ENCODE measurements at places on chromosomes 3 and 15.

DNA sequence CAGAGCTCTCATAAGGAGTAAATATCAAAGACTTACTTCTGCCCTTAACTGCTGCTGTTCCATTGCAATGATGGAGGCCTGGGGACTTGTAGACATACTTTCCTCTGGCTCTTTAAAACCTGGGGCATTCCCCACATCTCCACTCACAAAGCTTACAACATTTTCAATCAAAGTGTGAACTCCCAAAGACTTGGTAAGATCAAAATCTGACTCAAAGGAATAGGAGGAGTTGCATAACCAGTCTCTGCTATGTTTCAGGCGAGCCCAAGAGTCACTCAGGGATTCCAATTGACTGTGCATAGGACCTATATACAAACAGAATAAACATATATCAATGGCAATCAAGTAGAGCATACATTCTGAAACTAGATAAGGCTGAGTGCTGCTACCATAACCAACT lies 101.5 kb downstream of the FBXL22 start:
- no peak for DNase-seq

DNA sequence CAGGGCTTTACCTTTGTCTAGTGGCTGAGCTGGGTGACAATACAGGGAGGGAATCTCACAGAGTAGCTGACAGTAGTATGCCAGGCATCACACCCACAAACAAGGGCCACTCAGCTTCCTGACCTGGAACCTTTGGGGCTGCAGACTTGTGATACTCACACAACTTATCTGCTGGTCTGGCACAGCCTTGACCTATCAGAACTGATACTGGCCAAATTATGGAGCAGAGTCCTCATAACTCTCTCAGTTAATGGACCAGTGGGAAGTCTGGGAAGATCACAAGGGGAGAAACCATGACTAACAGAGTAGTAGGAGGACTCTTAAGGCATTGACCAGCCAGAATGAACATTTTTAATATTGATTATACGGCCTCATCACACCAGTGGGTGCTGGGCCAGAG lies 19.4 kb downstream of the MRPL46 start:
- no peak for DNase-seq

DNA sequence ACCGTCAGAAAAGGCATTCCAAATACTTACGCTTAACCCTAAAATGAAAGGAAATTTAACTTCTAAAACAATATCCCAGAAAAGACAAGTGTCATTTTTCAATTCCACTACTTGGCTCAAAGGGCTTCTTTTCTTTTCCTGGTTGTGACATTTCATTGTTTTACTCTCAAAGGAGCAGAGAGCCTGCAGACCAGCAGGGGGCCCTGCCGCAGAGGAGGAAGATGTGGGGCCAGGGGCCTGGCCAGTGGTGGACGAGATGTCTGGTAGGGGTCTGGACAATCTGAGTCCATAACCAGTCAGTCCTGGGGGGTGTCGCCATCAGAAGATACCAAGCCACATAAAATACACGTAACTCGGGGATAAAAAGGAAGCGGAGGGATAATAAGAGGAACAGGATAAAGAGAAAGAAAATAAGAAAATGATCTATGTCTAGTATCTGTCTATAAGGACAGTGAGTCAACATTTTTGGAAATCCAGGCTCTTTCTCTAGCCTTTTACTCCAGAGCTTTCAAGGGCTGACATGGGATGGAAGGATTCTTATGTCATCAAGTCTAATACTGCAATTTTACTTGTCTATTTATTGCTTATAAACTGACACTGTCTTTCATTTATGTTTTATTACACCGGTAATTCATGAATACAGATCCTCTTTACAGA lies 54.2 kb upstream of the ARHGEF3 start:
- DNase-seq, result no peak

- no peak for DNase-seq
Measured at GRCh38 chr3:183815563-183815940, 9.8 kb downstream of the MAP6D1 start.

DNA sequence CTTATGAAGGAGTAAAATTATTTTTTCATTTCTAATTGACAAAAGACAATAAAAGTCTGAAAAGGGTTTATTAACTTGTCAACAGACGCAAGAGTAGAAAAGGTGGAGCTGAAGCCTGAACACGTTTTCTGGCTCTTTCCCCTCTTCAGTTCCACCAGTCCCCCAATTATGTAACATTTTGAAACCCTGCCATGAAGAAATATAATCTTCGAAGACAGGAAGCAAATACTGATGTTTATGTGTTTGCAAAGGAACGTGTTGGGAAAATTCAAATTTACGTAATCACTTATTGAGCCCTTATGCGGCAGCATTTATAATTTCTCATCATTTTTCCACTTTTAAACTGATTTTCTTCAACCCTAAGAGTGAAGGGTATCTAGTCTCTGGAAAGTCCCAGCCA lies 767 bp downstream of the AP3S2 start:
- DNase-seq, result no peak

- peak; percentile 96 for DNase-seq
Measured at GRCh38 chr3:112640930-112641801, at the start of gene CCDC80. TSS of gene CCDC80 (minus strand) at chr3:112641143. CDS start at chr3:112639905, 1,238 bp downstream.

- DNase-seq, result peak; percentile 90
Measured at GRCh38 chr3:33299395-33300081, 22.3 kb downstream of the FBXL2 start.

- DNase-seq, result no peak
Measured at GRCh38 chr3:5221701-5222100, 34.2 kb downstream of the EDEM1 start.

DNA sequence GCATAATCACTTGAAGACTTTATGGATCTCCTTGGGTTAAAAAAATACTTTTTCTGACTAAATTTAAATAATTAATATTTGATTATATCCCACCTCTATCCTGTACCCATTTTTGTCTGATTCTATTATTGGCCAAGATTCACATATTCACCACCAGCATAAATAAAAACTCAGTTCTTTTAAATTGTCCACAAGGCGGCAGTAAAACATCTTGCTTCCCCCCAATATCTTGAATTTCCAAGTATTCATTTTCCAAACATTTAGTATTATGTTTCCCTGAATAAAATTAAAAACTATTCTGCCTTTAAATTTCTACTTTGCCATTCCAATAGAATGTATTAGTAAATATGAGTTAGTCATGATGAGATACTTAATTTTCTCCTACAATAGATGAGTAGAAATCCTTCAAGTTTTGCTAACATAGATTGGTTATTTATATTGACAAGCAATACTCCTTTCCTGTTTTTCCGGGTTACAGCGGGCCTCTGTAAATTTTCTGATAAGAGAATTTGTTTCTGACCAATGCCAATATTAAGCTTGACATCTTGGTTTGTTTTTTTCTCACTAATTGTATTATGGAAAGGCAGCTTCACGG lies 218.7 kb upstream of the MDFIC2 start:
- DNase-seq, result peak; percentile 11

DNA sequence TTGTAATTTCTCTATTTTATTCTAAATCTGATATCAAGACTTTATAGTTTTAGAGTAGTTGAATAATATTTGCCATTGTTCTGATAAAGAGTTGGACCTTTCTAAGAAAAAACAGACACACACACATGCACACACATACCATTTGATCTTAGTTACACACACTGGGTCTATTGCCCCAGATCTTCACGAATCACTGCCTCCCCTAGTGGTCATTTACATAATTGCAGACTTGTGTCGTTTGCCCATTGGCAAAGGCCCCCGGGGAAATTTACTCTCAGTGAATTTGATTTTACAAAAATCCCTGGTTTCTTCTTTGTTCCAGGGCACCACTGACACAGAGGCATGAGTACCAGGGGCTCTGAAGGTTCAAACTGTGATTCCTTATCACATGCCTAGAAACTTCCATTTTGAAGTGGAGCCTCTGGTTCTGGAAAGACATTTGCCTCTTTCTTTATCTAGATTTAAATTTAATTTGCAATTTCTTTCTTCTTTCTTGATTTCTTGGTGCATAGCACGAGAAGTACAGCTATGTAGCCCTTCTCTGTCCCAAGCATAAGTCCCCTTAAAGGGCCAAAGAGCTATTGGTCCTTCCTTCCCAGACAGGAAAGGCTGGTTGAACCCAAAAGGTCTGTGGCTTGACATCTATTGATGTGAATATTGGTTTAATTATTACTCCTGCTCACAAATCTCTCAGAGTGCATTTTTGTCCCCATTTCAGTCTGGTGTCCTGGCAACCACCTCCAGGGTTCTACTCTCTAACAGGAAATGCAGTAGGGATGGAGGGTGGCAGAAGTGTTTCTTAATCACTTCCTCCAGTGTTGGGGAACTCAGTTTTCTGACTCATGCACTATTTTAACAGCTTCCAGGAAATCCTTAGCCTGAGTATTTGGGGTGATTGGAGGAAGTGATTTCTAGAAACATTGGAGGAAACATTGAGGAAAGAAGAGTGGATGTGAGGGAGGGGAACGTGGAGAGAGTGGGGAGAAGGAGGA lies 32.4 kb upstream of the SLC6A11 start:
- DNase-seq, result no peak

- DNase-seq, result no peak
Measured at GRCh38 chr3:43244694-43245093, 41.6 kb upstream of the SNRK start.

GRCh38 chr15:93241696-93242585 lies 152.9 kb upstream of the RGMA start:
- no peak for DNase-seq

- DNase-seq, result peak; percentile 90
Measured at GRCh38 chr15:86624261-86625036, 544.8 kb downstream of the AGBL1 start.

DNA sequence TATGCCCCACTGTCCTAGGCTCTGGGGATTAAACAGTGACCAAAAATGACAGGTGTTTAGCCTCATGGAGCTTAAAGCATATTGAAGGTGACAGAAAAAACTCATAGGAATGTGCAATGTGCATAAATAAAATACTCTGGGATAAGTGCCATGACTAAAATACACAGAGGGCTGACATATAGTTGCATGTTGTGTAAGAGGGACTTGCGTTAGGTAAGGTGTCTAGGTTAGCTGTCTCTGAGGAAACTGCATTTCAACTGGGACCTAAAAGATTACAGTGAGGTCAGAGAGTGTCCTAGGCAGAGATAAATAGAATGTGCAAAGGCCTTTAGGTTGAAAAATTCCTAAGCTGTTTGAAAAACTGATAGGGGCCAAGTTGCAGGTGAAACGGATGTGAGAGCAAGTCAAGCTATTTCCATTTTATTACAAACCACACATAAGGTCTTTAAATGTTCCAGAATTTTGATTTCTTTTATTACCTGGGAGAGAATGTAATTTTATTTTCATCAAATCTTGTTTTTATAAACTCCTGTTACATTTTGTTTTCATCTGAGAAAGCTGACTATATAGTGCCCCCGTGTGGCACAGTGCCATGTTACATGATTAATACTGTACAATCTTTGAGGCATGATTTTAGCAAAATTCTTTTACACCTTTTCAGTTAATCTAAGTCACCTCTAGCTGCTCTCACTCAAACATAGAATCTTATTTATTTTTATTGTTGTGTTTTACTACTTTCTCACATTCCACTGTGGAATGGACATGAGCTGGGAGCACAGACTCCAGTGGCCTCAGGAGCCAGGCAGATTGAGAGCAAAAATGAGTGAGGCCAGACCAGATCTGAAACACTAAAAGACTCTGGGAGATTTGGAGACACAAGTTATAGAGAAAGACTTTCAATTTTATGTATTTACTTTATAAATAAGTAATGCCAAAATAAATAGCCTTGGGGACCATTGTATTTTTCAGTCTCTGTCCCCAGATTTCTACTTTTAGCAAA lies 259.6 kb upstream of the ZNF717 start:
- no peak for DNase-seq

GRCh38 chr3:34687671-34688070 lies 889.2 kb downstream of the PDCD6IP start:
- DNase-seq, result no peak

DNA sequence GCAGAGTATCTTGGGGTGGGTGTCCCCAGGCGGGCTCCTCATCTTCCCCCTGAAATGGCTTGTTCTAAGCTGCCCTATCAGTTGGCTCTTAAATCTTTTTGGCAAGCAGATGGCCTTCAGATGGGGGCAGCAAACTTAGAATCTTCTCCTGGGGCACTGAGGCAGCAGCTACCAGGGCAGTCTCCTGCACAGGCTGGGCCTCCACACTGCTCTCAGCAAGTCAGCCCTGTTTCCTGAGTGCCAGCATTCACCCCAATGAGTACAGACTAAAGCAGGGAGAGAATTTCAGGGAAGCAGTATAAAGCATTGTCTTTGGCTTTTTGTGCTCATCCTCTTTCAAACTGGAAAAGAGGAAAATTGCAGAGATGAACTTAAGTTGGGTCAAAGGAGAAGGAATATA lies 51.1 kb upstream of the APEH start:
- DNase-seq, result no peak

- no peak for DNase-seq
Measured at GRCh38 chr3:122926811-122927210, 100.8 kb downstream of the SEMA5B start.

DNA sequence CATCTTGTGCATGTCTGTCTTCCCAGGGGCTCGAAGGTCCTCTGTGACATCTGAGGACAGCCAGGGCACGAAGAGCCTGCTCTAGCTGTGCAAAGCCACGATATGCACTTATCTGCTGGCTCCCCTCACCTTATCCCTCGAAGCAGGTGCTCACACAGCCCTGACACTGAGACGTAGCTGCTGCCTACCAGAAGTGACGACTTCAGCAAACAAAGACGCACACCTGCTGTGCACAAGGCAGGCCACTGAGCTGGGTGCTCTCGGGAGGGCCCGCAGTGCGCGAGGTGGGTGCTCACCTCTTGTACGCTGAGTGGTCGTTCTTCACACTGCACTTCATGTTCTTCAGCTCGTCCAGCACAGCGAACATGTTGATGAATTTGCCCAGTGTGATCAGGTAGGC lies 37.3 kb downstream of the CYFIP1 start:
- no peak for DNase-seq

DNA sequence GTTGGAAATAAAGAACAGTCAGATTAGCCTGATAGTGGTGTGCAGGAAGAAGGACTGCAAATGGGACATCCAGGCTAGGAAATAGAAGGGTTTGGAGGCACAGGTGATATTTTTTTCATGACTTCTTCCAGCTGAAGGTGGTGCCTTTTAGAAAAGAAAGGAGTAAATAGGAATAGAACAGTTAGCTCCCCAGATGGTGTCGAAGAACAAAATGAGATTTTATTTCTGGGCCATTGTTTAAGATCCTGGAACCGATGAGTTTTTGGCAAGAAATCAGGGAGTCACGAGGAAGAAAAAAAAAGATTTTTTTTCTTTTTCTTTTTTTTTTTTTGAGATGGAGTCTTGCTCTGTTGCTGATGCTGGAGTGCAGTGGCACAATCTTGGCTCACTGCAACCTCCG lies 9.8 kb upstream of the NCK1 start:
- no peak for DNase-seq

GRCh38 chr3:116038968-116039650 lies 406.2 kb downstream of the LSAMP start:
- DNase-seq, result no peak

- no peak for DNase-seq
Measured at GRCh38 chr15:28273873-28274610, 47.9 kb downstream of the HERC2 start.
